ENCODE measurements at places on chromosomes 1 and 21.

GRCh38 chr1:228141226-228142044, 1.4 kb downstream of the GUK1 start:
- no peak for DNase-seq

DNA sequence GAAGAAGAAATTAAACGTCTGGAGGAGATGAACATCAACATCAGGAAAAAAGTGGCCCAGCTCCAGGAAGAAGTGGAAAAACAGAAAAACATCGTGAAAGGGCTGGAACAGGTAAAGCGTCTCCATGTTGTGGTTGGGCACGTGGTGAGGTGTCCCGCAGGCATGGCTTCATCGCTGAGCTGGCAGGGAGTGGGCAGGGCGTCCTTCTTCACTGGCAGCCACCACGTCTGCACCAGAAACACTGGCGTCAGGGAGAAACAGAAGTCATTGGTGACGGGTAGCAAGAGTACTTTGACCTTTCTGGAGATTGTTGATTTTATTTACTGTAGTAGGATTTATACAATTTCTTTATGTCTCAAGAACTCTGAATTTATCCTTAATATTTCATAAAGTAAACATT, 59.0 kb upstream of the DIP2A start:
- DNase-seq = no peak

GRCh38 chr1:180027949-180028445, 73.4 kb downstream of the CEP350 start:
- DNase-seq = no peak

- no peak for DNase-seq
These were observed 15.8 kb downstream of the NR5A2 start for GRCh38 chr1:200043336-200043668.

DNA sequence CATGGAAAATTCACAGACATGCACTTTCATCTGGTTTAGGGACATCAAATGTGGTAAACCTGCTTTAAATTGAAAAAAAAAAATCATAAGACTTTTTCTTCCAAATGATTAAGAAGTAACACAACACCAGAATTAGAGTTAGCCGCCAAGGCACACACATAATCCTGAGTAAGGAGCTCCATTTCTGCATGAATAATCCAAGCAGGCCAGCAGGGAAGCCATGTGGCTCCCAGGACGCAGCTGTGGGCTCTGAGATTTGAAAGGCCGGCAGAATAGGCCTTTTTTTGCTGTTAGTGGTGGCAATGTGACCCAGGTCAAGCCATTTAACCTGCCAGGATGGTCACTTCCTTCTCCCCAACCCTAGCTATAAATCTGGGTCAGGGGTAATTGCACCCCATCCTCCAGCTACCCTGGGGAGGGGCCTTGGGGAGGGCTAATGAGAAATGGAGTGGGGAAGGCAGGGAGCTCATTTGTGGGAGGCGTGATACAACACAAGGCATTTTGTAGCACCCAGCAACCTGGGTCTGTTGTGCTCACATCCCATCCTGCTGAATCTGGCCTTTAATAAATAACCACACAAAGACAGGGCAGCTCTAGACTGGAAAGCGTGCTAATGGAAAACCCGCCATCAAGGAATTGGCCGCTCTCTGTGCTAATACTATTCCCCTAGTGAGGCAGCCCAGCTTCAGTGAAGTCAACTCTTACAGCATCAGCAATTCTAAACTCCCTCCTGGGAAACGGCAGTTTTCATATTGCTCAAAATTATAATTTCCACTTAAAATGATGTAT, 178.5 kb downstream of the RHOU start:
- no peak for DNase-seq

DNA sequence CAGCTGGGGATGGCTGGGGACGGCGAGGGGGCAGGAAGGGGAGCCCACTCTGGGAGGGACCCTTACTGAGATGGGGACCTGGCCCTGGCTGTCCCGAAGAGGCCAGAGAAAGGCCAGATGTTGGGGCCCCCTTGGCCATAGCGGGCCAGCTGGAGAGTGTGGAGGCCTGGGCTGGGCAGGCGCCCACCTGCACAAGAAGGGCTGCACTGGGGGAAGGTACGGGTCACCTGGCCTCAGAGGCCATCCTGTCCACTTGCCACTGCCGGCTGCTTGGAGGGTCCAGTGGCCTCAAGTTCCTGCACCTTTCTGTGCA, 5.0 kb upstream of the PLCH2 start:
- DNase-seq = no peak

DNA sequence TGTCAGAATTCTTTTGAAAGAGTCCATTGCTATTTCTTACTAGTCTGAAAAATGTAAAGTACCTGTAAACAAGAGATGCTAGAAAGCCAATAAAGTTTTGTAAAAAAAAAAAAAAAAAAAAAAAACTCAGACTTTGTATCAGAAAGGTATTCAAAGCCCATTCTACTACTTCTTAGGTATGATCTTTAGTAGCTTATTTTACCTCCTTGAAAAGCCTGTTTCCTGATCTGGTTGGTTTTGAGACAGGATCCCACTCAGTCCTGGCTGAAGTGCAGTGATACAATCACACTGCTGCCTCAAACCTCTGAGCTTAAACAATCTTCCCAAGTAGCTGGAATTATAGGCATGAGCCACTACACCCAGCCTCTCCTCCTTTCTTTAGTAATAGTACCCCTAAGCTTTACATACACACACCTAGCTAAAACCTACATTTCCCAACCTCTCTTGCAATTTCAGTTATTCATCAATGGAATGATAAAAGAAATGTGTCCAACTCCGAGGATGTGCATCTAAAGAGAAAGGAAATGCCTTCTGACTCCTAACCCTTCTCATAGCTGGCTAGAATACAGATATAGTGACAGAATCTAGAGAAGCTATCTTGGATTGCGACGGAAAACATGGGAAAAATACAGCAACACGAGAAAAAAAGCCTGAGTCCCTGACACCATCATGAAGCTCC, 30.6 kb downstream of the EPS15 start:
- no peak for DNase-seq

DNA sequence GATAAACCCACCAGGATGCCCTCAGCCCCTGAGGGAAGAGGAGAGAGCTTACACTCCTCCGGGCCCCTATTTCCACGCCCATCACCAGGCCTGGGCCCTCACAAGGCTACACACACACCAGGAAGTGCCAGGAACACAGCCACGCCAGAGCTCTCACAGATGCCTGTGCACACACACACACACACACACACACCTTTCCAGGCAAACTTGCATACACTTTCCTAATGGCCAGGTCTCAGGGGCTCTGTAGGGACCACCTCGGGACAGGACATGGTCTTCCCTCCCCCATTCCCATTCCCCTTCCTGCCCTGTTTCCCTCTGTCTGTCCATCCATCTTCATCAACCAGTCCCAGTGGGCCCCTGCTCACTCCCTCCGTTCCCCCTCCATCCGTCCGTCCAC, 9.7 kb upstream of the EPHA2 start:
- DNase-seq = no peak

DNA sequence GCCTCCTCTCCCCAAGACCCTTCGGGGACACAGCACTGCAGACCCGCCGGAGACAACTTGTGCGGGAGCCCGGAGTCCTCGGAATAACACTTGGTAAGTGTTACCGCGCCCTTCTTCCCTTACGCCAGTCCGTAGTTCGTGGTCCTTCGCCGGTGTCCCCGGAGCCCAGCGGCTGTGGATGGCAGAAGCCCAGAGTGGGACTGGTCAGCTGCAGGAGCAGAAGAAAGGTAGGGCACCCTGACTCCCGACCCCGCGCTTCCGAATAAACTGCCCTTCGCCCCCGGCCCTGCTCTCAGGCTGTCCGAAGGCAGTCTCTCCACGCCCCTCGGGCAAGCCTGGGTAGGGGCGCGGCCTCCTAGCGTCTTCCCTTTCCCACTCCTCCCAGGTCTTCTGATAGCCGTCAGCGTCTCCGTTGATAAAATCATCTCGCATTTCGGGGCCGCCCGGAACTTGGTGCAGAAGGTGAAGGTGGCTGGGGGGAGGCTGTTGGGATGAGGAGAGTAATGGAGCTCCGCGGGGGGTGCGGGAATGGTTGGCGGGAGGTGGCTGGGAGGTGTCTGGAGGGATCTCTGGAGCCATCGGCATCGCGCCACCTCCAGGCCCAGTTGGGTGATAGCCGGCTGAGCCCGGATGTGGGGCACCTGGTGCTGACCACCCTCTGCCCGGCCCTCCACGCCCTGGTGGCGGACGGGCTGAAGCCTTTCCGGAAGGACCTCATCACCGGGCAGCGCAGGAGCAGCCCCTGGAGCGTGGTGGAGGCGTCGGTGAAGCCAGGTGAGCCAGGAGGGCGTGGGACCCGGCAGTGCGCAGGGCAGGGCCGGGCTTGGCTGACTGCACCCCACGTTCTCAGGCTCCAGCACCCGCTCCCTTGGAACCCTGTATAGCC, 4.3 kb downstream of the RUSC1 start:
- no peak for DNase-seq

DNA sequence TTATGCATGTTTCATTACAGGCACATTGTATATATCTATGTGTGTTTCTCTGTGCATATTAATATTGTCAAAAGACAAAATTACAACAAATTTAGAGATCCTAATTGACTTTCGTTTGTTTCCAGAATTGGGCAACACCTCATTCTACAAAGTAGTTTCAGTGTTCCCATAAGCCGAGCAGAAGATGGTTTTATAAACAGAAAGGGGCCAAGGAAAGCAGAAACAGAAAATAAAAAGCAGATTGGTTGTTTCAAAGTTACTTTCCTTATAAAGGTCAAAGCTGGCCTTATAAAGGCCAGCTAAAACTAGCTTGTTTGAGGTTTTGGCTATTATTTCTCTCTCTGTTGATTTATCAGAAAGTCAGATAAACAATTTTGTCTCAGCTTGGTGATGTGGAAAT, 116.2 kb upstream of the FGGY start:
- no peak for DNase-seq

DNA sequence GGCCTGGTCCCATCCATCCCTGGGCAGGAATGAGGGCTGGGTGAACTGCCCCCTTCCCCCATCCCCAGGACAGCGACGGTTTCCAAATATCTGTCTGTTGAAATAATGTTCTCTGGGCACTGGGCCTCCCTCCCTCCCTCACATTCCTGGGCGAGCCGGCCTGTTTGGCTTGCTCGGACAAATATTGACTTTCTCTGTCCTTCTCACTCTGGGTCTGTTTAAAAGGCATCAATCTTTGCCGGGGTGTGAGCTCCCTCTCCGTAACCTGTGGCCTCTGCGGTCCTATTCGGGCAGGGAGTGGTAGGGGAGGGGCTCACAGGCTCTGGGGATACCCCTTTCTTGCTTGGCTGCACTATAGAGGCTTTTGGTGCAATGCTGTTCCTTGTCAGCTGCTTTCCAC, 40.2 kb downstream of the FOXD2 start:
- no peak for DNase-seq
